Glomerular endothelial cell (primary cell): ENCODE measurements at places on chromosomes 5 and 9. TPM values are rescaled to one million over a fixed set of nuclear protein-coding genes. Genes with fewer than 3 reads are reported as not detected.

CDKN2B gene
- total RNA-seq = 36.5 and 49.7 TPM in 2 replicates

PCDHB6 gene
- total RNA-seq = 0.05 and 0.06 TPM in 2 replicates

DOCK2 gene
- total RNA-seq = 1.2 and 1.5 TPM in 2 replicates

EEIG1 gene
- total RNA-seq = 29.6 TPM in 2 replicates

CYLC2 gene
- total RNA-seq = not detected in 2 replicates

C7 gene
- 0.12 TPM in 1 of 2 replicates, not detected in the other for total RNA-seq
